ENCODE measurements at places on chromosomes 6 and 20. TPM values are rescaled to one million over a fixed set of nuclear protein-coding genes. Genes with fewer than 3 reads are reported as not detected.

BICRAL gene
- 12.9 TPM for total RNA-seq

OR2W1 gene
- total RNA-seq, result not detected

RPP21 gene
- 81.3 TPM for total RNA-seq

CTSZ gene
- total RNA-seq, result 113 TPM

SPAG4 gene
- total RNA-seq, result 17.6 TPM

Data from Panc1 (cell line).